ENCODE measurements at places on chromosomes 3 and 15.

GRCh38 chr15:91258415-91258759 lies 158.3 kb downstream of the SV2B start:
- DNase-seq, result no peak

GRCh38 chr3:127736801-127737539 lies 64.2 kb downstream of the ABTB1 start:
- no peak for DNase-seq

DNA sequence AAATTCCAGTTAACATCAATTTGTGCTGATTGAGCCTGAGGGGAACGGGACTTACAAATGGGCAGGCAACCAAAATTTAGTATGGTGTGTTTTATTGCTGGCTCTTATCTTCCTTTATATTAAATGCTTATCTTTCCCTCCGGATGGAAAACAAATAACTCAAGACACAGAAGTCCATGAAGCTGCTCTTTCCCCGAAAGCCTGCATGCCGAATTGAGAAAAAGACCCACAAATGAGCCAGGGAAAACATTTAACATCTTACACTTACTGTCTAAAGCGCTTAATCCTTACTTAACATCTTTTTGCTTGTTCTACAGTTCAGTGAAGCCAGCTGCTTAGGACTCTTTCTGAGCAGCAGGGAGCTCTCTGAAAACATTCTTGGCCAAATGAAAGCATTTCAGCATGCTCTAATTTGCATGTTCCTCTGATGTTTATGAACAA lies 49.5 kb downstream of the HEG1 start:
- DNase-seq, result no peak

DNA sequence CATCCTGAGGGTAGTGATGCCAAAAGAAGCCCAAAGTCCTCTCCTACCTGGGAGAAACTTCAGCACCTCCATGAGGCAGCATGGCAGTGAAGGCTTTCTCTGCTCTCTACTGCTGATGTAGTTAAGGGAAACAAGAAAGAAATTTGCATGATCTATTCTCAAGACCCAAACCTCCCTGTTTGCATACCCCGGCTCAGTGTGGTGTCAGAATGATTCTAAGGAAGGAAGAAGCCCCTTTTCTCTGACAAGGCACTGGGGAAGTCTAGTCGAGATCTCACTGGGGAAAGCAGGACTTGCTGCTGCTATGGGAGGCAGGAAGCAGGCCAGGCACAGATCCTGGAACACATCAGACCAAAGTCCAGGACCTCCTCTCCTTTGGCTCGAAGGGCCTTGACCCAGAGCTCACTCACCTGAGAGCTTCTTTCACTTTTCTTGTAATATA lies 89.4 kb upstream of the ICE2 start:
- no peak for DNase-seq

DNA sequence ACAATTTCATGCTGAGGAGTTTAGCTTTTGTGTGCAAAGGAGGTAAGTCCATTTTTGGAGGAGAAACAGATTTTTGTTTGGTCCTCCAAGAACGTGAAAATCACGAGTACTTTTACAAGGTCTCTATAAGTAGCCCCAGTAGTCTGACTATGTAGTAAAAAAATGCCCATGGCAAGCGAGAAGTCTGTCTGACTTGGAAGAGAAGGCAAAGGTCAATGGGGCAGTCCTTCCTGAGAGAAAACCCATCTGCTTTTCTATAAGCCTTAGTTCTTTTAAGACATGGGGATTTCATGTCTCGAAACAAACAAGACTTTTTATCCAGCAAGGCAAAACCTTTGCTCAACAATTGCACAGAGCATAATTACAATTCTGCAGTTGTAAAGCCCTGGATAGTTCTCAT lies 183.2 kb downstream of the GAP43 start:
- no peak for DNase-seq

- no peak for DNase-seq
Measured at GRCh38 chr15:55267401-55268175, 22.0 kb downstream of the RAB27A start.

DNA sequence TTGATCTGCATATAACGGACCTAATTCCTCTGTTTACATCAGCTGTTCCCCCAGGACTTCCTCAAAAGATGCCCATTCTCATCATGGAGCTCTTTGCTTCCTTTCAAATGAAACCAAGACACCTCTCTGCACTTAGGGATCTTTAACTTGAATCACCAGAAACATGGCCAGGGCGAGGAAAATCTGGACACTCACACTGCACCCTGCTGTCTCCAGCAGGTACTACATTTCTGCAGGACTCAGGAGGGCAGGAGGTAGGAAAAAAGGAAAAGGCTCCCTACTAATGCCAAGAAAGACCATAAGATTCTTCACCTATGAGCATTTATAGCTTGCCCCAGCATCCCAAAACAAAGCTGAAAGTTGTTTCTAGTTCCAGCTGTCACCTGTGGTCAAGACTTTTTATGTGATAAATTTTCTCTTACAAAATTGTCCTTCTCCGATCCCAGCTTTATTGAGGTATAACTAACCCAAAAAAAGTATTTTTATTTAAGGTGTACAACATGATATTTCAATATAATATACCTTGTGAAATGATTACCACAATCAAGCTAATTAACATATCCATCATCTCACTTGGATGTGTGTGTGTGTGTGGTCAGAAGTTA lies 87.3 kb upstream of the C15orf61 start:
- DNase-seq, result no peak

- DNase-seq, result no peak
Measured at GRCh38 chr15:99566157-99566897, 543 bp downstream of the MEF2A start.

DNA sequence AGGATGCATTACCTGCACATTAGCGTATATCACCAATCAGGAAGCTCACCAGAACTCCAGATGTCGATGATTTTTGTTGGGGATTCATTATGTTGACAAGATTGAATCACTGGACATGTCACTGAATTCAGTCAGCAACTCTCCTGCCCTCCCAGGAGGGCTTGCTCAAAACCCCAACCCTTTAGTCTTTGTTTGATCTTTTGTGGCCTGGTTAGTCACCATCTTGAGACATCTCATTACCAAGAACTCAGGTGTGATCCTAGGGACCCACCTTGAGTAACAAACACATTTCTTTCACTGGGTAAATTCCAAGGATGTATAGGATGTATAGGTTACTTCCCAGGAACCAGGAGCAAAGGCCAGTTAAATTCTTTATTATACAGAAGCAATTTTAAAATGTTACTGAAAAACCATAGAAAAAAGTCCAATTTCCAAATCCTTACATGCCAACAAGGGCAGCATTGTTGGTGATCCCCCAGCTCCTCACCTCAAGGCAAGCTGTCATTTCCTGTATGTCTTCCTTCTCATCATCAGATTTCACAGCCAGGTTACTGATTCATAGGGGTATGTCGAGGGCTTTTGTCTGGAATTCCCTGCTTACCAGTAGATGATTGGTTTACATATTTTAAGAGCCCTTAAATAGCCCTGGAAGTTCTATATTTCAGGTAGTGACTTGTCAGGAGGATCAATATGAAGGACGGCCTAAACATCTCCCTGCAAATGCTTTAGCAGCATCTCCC lies 11.7 kb downstream of the SNRPN start:
- DNase-seq, result no peak

DNA sequence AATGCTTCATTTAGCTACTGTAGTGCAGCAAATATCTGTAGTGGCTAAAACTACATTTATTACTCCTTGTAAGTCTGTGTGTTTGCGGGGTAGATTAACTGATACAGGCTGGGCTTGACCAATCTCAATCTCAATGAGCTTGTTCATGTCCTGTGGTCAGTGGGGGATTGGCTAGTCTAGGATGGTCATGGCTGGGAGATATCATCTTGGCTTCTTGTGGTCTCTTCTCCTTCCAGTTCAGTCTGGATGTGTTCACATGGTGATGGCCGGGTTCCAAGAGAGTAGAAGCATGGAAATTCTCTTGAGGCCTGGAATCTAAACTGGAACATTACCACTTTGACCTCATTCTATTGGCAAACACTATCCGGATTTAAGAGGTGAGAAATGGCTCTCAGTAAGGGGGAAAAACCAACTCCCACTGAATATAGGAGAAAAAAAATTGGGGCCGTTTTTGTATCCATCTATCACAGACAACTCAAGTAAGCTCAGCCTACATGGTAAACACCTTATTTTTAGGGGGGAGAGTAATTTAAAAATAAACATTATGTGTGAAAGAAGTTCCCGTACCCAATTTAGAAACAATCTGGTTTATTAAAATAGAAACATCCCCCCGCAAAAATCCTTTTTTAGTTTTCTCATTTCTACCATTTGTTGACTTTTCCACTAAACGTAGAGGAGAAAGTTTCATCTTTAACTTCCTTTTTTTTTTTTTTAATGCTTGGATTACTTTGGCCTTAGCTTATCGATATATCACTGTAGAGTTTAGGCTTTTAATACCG lies 284.9 kb upstream of the TBC1D5 start:
- DNase-seq, result no peak

Measured in NCI-H510A (cell line).